GM13977 (cell line): ENCODE measurements at places on chromosomes 12 and 14.

- no peak for DNase-seq
These were observed 195.4 kb downstream of the DUSP6 start for GRCh38 chr12:89156862-89157262.

- DNase-seq, result no peak
These were observed 17.7 kb upstream of the PELI2 start for GRCh38 chr14:56100556-56100955.

DNA sequence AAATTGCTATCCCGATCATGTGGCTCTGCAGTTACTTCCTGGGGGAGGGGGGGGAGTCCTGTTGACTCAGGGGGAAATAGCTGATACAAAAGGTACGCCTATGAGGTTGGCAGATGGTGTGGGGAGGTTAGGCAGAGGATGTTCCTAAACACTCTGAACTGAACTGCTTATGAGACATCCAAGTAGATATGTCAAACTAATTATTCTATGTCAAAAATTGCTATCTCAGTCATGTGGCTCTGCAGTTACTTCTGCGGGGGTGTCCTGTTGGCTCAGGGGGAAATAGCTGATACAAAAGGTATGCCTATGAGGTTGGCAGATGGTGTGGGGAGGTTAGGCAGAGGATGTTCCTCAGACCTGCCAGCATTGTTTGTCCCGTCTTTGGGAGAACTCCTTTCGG is 5.1 kb upstream of the VCPKMT start:
- no peak for DNase-seq

- no peak for DNase-seq
These were observed 27.5 kb downstream of the COX16 start for GRCh38 chr14:70332015-70332414.

GRCh38 chr12:47908738-47909137 is 3.9 kb upstream of the VDR start:
- DNase-seq, result no peak

DNA sequence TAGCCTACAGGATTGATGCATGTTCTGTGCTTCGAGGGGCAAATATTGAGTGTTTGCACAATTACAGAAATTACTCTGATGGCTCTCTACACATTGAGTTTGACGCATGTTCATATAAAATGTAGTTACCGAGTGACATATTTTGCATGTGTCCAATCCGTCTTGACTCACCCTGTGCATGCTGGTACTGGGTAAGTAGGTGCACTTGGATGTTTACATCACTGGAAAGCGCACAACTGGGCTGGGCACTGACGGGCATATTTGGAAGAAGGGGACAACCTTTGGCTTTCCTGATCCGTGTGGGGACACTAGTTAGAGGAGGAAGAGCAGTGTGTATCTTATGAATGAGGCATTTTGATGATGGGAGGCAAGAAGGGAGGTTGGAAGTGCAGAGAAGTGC is 4.9 kb upstream of the KRT6A start:
- no peak for DNase-seq

GRCh38 chr14:101253948-101254347 is 307.3 kb upstream of the DIO3 start:
- DNase-seq, result no peak

- no peak for DNase-seq
These were observed 35.6 kb downstream of the SCN8A start for GRCh38 chr12:51626629-51627028.

GRCh38 chr12:9651265-9651729 is 18.2 kb upstream of the CLEC2D start:
- DNase-seq, result no peak

DNA sequence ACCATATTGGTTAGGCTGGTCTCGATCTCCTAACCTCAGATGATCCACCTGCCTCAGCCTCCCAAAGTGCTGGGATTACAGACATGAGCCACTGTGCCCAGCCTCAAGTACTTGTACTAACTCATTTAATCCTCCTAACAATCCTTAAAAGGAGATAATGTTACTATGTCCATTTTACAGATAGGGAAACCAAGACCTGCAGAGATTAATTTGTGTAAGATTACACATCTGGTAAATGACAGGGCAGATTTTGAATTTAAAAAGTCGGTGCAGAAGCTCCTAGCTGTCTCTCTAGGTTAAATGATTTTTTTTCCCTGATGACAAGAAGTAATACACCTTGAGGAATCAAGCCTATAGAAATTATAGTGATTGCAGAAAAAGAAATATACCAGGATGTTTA is 13.7 kb upstream of the HECTD1 start:
- no peak for DNase-seq

DNA sequence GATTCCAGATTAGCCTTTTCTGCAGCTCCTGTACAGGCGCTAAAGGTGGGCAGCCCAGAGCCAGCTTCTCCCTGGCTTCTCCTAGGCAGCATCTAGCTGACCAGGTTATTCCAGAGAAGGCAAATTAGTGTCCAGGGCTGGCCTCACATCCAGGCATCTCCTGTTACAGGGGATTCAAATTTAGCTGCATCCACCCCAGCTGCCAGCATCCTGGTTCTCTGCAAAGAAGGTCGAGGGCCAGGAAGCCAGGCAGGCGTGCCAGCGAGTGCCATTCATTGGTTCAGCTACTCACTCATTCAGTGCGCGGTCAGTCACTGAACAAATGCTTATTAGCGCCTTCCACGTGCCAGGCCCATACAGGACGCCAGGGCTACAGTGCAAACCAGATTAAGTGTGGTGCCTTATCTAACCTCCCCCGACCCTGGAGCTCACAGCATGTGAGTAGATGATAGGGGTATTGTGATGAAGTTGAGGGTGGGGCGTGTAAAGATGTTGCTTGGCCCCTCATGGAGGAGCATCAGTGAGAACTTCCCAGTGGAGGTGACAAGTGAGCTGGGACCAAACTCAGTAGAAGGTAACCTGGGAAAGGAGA is 15.7 kb upstream of the FAM222A start:
- DNase-seq, result no peak

- DNase-seq, result peak; percentile 16
These were observed 499.5 kb downstream of the AACS start for GRCh38 chr12:125564753-125565152.

DNA sequence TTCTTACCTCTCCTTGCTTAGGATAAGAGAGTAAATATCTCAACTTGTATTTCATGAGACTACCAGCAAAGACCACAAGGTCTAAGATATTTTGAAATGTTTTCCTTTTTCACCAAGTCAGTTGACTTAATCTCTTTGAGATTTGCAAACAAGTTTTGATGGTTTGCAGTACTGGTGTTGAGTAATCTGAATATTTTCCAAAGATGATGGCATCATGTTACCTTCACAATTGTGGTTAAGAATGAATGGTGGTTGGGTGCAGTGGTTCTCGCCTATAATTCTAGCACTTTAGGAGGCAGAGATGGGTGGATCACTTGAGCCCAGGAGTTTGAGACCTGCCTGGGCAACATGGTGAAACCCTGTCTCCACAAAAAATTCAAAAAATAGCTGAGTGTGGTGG is 225.7 kb downstream of the TMTC2 start:
- DNase-seq, result no peak

GRCh38 chr14:65483647-65484046 is 71.1 kb downstream of the FUT8 start:
- no peak for DNase-seq

DNA sequence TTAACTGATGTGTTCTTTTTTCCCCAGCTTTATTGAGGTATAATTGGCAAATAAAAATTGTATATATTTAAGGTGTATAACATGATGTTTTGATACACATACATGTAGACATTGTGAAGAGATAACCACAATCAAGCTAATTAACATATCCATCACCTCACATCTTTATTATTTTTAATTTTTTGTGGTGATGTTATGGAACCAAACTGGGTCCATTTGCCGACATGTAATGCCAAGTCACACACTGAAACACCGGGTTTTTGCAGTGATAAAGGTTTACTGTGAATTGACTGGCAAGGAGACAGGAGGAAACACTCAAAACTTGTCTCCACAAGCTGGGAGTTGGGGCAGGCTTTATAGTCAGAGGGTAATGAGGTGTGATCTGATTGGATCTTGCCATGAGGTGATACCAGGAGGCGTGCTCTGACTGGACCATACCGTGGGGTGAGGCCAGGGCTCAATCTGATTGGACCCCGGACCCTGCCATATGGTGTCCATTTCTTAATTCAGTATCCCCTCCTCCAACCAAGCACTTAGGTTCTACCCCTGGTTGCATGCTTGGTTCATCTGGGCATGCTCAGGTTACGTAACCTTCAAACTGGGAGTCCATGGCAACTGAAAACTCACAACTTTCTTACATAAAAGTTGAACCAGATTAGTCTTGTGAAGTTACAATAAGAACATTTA is 11.8 kb upstream of the WSCD2 start:
- DNase-seq, result no peak

DNA sequence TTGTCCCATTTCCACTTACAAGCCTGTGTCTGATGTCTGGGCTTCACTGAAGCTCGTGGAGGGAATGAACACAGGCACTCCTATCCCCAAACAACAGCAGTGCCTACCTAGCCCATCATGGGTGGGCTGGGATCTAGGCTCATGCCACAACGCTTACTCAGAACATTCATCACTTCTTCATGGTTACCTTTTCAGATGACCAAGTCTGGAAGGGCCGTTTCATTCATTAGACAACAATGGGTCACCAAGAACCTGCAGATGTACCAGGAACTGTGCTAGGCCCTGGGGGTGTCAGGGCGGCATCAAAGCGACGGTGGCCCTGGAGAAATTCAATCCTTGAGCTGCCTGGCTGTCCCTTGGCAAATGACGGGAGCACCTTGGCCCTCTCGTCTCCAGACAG is 64.9 kb upstream of the FZD10 start:
- no peak for DNase-seq
